NCI-H2107 (cell line): ENCODE measurements at places on chromosomes 11 and 22.

- no peak for DNase-seq
Measured at GRCh38 chr11:88344869-88345268, 7.3 kb upstream of the CTSC start.

- DNase-seq: no peak
Measured at GRCh38 chr11:107682171-107682570, 29.7 kb downstream of the SLN start.

DNA sequence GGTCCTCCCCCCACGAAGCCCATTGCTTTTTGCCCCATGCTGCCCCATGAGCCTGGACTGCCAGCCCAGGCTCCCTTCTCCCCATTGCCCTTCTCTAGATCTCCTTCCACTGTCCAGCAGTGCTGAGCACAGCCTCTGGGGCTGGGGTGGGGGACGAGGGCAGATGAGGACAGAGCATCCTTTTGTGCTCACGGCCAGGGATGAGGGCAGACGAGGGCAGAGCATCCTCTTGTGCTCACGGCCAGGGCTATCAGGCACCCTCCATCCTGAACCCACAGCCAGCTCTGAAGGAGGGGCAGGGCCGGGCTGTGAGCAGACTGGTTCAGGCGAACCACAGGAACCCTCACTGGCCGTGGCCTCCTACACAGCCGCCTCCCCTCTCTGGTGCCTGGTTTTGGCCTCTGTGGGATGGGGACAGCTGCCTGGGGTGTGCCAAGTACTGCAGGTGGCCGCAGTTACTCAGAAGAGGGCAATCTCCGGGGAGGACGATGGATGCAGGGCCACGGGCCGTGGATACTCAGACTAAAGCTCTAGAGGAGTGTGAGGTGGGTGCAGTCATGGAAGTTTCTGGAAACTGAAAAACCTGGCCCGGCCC is 1258.8 kb downstream of the BRD1 start:
- no peak for DNase-seq

- no peak for DNase-seq
Measured at GRCh38 chr11:28738549-28738948, 630.4 kb downstream of the METTL15 start.

- no peak for DNase-seq
Measured at GRCh38 chr22:23888615-23889401, 5.4 kb upstream of the MIF start.

GRCh38 chr11:105858841-105859240 is 163.2 kb downstream of the MSANTD4 start:
- DNase-seq: no peak

DNA sequence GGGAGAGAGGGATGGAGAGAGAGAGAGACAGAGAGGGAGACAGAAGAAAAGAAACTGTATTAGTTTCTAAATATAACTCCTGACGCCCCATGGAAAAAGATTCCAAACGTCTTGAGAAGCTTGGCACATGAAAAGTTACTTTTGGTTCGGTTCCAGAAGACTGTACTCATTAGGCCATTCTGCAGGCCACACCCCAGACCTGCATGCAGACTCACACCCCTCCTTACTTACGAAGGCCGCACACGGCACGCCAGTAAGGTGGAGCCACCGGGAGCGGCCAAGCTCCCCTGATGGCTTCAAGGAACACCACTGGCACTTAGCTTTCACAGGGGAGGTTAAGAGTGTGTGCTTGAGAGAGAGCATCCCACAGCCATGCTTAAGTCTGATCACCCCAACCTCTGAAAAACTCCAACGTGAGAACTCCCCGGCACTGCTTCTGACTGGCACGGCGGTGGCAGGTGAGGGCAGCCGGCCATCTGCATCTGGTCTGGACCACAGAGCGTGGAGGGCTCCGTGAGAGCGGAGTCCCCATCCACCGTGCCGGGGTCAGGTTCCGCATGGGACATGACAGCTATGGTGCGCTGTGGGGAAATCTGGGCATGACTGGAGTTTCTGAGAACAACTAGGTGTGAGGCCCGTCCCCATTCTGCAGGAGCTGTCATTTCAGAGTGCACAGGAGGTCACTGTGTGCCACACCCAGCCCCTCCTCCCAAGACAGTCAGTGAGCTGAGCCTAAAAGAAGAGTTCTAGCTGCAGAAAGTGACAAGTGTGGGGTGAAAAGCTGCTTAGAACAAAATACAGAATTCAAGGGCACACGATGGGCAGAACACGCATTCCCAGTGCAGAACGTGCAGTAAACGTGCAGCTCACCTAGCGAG is 62.4 kb downstream of the MYH9 start:
- no peak for DNase-seq

DNA sequence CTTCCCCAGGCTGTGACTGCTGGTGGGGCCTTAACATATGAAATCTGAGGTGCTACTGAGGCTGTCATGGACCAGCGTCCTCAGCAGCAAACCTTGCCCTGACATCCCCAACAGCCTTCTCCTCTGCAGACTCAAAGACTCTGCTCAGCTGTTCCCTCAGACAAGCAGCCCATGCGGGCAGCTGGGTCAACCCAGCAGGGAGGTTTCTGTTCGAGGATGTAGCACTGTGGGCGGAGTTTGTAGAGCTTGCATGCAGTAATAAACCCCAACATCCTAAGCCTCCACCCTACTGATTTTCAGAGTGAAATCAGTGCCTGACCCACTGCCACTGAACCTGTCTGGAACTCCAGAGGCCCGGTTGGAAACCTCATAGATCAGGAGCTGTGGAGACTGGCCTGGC is 88.8 kb upstream of the XKR3 start:
- DNase-seq: no peak

DNA sequence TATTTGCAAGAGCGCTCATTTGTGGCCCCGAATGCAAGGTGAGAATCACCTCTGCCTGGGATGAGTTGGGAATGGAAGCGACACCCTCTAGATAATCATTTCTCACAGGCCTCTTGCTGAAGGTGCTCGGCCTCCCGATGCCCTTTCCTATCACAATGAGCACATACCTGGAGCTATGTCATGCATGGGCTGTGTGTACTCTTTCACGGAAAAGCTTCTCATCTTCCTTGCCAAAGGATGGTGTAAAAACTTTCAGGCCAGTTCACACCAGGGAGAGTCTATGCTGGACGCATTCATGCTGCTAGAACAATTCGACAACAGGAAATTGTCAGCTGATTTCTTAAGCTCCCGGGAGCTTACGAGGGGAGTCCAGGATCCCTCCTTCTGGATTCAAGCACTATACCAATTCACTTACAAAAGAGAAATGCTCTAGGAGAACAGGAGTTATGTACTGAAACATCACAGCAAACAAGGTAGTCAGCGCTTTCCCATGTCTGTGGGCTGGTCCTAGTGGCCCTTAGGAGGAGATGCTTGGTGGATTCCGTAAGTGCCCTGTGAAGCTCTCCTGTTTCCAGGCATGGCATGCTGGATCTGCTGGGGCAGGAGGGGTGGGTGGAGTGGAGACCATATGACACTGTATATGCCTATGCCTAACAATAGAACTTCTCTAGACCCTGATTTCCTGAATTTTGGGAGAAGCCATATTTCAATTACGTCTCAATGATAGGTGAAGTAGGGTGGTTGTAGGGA is 53.1 kb upstream of the B3GAT1 start:
- no peak for DNase-seq
